Choroid plexus epithelial cell (primary cell): ENCODE measurements at places on chromosomes 16 and 17.

DNA sequence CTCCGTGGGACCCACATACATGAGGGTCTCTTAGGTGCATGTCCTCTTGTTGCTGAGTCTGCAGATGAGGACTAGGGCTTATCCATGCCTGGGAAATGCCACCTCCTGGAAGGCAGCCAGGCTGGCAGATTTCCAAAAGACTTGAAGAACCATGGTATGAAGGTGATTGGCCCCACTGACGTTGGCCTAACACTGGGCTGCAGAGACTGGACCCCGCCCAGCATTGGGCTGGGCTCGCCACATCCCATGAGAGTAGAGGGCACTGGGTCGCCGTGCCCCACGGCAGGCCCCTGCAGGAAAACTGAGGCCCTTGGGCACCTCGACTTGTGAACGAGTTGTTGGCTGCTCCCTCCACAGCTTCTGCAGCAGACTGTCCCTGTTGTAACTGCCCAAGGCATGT lies 38.2 kb upstream of the IL21R start:
- no peak for DNase-seq

DNA sequence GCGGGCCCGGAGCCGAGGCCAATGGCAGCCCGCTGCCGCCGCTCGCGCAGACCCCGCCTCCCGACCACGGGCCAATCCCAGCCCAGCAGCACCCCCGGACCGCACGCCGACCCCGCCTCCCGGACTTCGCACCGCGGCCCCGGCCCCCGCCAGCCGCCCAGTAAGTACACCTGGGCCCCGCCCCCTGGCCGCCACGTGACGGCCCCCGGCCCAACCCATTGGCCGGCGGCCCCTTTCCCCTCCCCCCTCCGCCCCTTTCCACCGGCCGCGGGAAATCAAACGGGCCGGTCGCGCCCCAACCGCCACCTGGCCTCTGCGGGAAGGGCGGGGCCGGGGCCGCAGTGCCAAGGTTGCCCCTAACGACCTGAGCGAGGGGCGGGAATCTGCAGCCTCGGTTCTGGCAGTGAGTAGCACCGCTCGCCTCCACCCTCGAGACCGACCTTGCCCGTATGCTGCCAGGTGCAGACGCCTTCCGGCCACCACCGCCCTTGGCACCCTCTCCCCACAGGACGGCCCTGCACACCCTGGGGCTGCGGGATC lies at the start of gene YBX2:
Gene YBX2, minus strand, starts transcription at position 26 of the 540 bp plus-strand sequence. CDS start 139 bp downstream, outside the sequence.
- DNase-seq: peak; percentile 19

DNA sequence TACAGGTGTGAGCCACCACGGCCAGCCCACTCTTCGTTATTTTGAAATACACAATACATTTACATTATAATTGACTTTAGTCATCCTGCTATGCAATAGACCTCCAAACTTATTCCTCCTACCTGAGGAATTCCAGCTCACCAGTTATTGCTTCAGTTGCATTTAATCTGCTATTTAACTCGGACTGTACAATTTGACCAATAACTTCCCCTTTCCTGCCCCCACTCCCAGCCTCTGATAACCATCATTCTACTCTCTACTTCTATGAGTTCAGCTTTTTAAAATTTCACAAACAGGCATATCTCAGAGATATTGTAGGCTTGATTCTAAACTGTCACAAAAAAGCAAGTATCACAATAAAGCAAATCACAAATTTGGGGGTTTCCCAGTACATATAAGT lies 157.0 kb downstream of the COPRS start:
- DNase-seq: no peak

DNA sequence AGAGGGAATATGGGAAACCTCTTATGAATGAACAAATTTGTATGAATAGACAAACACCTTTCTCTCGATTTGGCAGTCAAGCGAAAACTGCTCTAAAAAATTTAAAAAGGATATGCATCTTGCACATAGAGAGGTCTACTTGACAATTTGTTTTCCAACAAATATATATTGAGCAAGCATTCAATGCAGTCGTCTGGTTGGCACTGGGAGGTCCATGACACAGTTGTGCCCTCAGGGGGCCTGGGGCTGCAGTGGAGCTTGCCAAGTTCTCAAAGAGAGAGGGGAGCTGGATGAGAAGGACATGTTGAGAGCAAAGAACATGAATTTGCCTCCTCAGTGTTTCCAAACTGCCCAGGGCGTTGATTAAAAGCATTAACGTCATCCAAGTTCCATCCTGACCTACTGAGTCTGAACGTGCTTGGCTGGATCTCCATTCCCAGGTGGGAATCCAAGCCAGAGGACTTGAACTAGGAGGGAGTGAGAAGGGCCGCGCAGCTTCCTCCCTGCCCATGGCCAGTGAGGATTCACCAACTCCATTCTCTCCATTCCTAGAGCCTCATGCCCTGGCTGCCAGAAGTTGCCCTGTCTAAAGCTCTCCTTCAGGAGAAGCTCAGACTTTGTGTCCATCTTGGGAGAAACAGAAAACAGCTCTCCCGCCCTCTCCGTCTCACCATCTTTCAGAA lies 24.5 kb downstream of the TBX2 start:
- DNase-seq: no peak

- no peak for DNase-seq
These were observed 996 bp downstream of the TNFSF13 start for GRCh38 chr17:7559320-7560171.

GRCh38 chr16:2026461-2027023 lies at the start of gene NHERF2:
NHERF2 (plus strand) TSS chr16:2026902; CDS start chr16:2027006, 104 bp downstream.
- no peak for DNase-seq

DNA sequence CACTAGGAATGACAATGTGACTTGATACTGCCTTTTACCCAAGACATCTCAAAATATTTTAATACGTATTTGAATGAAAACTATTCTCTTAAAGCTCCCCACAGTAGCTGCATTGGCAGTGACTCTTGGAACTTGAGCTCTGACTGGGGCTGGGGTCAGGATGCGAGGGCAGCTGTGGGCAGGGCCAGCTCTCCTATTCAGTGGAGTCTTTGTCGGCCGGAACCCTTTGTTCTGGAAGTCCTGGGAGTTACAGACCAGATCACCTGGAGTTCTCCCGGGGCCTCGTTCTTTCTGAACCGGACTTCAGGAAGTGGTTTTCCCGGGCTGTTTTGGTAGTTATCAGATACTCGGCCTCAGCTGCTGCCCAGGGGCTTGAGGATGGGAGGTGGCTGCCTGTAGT lies 84.9 kb downstream of the NPIPB11 start:
- DNase-seq: no peak

DNA sequence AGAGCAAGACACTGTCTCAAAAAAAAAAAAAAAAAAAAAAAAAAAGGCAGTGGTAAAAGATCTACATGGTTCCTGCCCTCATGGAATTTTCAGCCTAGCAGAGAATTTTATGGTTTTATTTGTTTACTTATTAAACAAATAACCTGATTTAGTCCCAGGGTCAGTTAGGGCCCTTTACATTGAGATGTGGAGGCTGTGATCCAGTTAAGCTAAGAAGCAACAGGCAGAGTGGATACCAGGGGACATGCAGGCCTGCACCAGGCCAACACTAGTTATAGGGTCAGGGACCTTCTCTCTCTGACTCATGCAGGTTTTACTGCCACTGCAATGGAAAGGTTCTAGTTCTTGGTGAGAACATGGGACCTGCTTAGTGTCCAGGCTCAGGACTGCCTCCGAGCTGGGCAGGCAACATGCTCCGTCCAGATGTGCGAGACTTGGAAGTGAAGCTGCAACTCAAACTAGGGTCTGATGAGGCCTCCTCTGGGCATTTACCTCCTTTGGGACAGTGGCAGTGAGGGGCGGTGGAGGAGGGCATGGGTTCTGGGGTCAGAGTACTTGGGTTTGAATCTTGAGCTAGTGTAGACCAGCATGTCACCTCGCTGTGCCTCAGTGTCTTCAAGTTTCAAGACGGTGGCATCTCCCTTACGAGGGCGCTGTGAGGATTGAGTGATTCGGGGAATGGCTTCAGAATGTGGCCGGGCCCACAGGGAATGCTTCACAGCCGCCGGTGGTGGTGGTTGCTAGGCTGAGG lies 301.8 kb downstream of the CPPED1 start:
- DNase-seq: no peak

DNA sequence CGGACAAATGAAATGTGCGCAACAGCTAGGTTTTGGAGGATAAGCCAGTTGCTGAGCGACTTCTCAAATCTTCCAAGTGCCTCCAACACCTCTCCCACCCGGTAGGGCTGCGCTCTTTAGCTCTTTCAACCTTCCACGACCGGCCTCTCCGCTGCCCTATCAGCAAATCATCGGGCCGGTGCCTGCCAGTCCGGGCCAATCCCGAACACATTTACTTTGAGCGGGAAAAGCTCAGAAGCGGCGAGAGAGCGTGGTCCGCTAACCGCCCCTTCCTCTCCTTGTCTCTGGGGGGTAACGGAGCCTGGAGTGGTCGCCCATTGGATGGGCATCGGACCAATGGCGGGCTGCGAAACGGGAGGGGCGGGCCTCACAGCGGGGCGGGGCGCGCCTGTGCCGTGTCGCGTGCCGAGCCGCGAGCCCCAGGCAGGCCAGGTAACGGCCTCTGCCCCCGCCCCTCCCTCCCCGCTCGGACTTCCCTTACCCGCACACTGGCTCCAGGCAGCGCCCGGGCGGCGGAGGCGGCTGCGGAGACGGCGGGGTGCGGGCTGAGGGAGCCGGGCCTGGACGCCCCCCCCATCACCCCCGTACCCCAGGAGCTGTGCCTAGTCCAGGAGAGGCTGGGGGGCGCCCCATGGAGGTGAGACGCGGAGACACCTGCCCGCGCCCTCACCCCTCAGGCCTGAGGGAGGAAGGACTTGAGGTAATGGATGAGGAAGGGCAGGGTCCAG lies at the start of gene MEIOC:
Gene MEIOC, plus strand, starts transcription at position 486 of the 728 bp plus-strand sequence. Its CDS starts 146 bp downstream, at position 632.
- no peak for DNase-seq

- no peak for DNase-seq
These were observed 25.2 kb downstream of the MIS12 start for GRCh38 chr17:5511401-5512225.

- DNase-seq: peak; percentile 18
These were observed at the start of gene GAS7 for GRCh38 chr17:10198509-10199249. GAS7 (minus strand) TSS chr17:10198606.

DNA sequence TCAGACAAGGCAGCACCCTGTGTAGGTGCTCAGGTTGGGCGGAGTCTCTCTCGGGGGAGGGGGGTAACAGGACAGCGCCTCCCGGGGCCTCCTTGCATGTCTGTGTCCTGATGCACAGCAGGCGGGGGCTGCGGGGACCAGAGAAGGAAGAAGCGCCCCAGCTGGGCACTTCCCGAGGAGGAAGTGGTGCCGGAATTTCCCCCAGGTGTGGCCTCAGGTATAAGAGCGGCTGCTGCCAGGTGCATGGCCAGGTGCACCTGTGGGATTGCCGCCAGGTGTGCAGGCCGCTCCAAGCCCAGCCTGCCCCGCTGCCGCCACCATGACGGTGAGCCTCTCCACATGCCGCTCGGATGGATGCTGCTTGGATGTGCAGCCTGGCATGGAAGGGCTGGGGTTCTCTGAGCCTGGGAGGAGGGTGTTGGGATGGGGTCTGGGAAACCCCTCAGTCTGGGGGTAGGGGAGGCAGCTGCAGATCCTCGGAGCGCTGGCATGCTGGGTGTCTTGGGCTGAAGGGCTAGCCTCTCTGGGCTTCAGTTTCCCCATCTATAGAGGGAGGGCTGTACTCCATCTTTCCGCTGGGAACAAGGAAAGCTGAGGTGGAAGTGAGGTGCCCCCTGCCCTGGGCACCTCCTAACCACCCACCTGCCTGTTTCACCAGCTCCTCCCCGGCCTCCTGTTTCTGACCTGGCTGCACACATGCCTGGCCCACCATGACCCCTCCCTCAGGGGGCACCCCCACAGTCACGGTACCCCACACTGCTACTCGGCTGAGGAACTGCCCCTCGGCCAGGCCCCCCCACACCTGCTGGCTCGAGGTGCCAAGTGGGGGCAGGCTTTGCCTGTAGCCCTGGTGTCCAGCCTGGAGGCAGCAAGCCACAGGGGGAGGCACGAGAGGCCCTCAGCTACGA lies at the start of gene IL17C:
Gene IL17C, plus strand, starts transcription at position 250 of the 908 bp plus-strand sequence. Its CDS starts 70 bp downstream, at position 320.
- DNase-seq: no peak

GRCh38 chr16:26128296-26128695 lies 436.5 kb downstream of the HS3ST4 start:
- DNase-seq: no peak

DNA sequence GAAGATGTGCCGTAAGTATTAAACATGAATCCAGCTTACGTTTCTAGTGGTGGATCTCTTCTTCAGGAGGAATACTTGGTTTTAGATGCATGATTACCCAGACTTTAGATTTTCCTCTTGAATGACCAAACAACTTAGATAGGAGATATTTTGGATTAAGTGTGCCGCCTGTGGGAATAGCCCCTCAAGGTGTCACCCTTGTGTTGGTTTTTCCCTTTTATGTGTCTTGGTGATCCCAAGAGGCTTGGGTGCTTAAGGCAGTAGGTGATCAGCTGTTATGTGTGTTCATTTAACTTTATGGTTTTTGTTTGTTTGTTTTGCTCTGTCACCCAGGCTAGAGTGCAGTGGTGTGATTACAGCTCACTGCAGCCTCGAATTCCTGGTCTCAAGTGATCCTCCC lies 115.1 kb downstream of the PPM1E start:
- DNase-seq: peak; percentile 8

GRCh38 chr17:64080174-64080618 lies 49.7 kb downstream of the ERN1 start:
- no peak for DNase-seq

DNA sequence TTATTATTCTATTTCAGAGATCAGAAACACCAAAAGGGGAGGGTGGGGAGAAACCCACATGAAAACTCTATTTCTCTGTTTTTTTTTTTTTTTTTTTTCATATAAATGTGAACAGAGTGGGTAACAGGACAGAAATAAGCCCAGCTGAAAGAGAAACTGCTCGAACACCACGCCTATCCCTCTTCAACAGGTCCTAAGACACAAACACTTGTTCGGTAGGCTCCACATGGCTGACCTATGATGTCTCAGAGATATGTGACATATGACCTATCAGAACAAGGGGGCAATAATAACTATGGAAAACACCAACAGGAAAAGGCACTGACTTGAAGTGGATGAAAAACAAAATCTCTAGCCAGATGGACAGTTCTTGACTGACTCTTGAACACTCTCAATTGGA lies 44.8 kb downstream of the PARN start:
- DNase-seq: no peak

- peak; percentile 96 for DNase-seq
These were observed at the start of the genes C17orf67 and DGKE for GRCh38 chr17:56833809-56834379. C17orf67 (minus strand) TSS chr17:56833920; CDS start chr17:56815810, 18,110 bp downstream. DGKE (plus strand) TSS chr17:56834151; CDS start chr17:56834796, 645 bp downstream.

- DNase-seq: no peak
These were observed 33.6 kb downstream of the SCPEP1 start for GRCh38 chr17:57011491-57012015.

DNA sequence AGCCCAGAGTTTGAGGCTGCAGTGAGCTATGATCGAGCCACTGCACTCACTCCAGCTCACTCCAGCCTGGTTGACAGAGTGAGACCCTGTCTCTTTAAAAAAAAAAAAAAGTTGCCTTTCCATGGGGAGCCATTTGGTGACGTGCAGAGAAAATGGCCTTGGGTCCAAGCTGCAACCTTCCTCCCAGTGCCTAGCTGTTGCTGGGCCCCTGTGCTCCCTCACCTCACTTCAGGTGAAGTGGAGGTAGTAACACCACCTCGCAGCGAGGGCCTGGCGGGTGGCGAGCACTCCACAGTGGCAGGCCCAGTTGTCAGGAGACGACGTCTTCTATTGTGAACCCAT lies 17.4 kb downstream of the SYT17 start:
- DNase-seq: no peak
